Chondrocyte (in vitro differentiated cells): ENCODE measurements at places on chromosomes 16 and 17.

- H3K4me3 ChIP-seq: no peak overlapping the region
- no peaks in the 10 kb centered on the region for H3K36me3 ChIP-seq
- DNase-seq: no peak
- H3K4me1 ChIP-seq: no peaks in the 10 kb centered on the region
- no peak overlapping the region for H3K27ac ChIP-seq
These were observed 87.6 kb downstream of the SPACA3 start for GRCh38 chr17:33079201-33079600.

DNA sequence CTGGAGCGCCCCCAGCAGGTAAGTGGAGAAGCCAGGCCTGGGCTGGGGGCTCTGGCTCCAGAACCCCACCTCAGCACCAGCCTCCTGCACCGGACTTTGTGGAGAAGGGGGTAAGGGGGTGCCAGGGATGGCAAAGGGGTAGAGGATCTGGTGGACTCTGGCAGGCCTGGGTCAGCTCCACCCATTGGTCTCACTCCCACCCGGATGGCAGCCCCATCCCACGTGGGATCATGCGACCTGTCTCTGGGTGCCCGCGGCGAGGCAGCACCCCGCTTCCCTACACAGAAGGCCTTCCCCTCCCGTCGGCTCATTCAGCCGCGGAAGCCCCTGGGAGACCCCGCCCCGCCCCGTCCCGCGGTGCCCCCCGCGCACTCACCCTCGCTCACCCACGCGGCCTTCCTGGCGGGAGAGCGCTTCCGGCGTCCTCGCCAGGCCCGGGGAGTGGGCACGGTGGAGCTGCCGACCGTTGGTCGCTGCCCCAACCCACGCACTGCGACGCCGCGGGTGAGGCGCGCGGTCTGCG lies 498 bp upstream of the PLEKHG4 start:
- H3K27ac ChIP-seq: peak overlapping the region; percentile 98
- H3K4me1 ChIP-seq: peaks cover 33% of the 10 kb centered on the region

DNA sequence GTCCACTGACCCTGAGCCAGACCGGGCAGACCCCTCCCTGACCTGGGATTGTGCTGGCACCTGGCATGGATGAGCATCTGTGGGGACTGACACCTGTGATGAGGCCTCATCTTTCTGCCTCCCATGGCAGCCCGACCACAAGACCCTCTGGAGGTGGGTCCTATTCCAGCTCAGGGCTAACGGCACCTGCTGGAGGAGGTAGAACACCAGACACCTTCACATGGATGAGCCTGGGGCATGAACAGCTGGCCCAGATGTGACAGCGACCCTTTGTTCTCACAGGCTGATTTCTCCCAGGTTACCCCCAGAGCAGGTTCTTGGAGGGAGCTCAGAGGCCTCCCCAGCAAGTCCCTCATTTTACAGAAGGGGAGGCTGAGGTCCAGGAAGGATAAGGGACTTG lies 46.4 kb upstream of the PIK3R6 start:
- DNase-seq: no peak
- peaks cover 2% of the 10 kb centered on the region for H3K36me3 ChIP-seq
- peaks cover 10% of the 10 kb centered on the region for H3K4me1 ChIP-seq
- peaks cover 22% of the 10 kb centered on the region for H3K27me3 ChIP-seq

DNA sequence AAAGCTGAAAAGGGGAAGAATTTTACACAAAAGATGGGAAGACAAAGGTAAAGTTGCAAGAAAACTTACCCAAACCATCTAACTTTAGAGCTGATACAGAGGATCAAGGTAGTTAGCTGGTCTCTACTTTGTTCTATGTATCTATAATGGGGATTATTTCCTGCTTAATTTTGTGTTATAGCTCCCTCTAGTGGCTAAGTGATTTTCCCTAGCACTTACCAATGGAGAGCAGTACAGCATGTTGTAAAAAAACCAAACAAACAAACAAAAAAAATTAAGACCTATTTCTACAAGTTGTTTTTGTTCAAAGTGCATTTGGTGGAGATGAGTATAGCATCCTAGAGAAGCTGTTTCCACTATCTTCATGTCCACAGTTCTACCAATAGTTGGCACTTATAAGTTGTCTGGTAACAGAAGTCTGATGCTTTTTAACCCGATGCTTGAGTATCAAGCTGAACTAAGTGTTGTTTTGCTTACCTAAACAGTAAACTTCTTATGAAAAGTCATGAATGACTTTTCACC lies 7.5 kb downstream of the SRSF1 start:
- peaks cover 30% of the 10 kb centered on the region for H3K4me1 ChIP-seq
- H3K4me3 ChIP-seq: no peak overlapping the region
- H3K27ac ChIP-seq: peak overlapping the region; percentile 32
- peaks cover 14% of the 10 kb centered on the region for H3K36me3 ChIP-seq
- no peak for DNase-seq

- peaks cover 75% of the 10 kb centered on the region for H3K4me1 ChIP-seq
- H3K4me3 ChIP-seq: peak overlapping the region; percentile 79
- H3K27ac ChIP-seq: peak overlapping the region; percentile 79
- no peaks in the 10 kb centered on the region for H3K27me3 ChIP-seq
- no peak for DNase-seq
- peaks cover 3% of the 10 kb centered on the region for H3K36me3 ChIP-seq
These were observed 2.7 kb upstream of the TRAF7 start for GRCh38 chr16:2152695-2153506.

DNA sequence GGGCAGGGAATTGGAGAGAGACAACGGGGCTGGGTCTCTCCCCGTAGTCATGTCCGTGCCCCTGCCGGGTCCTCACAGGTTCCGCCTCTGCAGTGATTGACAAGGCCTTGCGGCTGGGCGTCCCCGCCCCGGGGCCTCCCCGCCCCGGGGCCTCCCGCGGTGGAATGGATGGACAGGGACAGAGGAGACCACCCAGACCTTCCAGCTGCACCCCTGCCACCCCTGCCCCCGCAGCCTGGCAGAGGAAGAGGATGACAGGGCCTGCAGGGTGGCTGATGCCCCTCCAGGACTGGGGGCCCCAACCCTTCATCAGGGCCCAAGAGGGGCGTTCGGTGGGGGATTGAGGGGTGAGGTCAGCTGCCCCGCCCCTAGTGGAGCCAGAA lies 216.4 kb upstream of the CIBAR2 start:
- DNase-seq: no peak
- H3K27me3 ChIP-seq: no peaks in the 10 kb centered on the region
- peaks cover 1% of the 10 kb centered on the region for H3K36me3 ChIP-seq
- H3K4me1 ChIP-seq: peaks cover 27% of the 10 kb centered on the region
- H3K27ac ChIP-seq: no peak overlapping the region
- no peak overlapping the region for H3K4me3 ChIP-seq

- no peak for DNase-seq
- H3K27me3 ChIP-seq: no peaks in the 10 kb centered on the region
- no peaks in the 10 kb centered on the region for H3K4me1 ChIP-seq
- no peak overlapping the region for H3K27ac ChIP-seq
- H3K4me3 ChIP-seq: no peak overlapping the region
These were observed 2230.4 kb downstream of the TP53TG3F start for GRCh38 chr16:35689764-35690163.

DNA sequence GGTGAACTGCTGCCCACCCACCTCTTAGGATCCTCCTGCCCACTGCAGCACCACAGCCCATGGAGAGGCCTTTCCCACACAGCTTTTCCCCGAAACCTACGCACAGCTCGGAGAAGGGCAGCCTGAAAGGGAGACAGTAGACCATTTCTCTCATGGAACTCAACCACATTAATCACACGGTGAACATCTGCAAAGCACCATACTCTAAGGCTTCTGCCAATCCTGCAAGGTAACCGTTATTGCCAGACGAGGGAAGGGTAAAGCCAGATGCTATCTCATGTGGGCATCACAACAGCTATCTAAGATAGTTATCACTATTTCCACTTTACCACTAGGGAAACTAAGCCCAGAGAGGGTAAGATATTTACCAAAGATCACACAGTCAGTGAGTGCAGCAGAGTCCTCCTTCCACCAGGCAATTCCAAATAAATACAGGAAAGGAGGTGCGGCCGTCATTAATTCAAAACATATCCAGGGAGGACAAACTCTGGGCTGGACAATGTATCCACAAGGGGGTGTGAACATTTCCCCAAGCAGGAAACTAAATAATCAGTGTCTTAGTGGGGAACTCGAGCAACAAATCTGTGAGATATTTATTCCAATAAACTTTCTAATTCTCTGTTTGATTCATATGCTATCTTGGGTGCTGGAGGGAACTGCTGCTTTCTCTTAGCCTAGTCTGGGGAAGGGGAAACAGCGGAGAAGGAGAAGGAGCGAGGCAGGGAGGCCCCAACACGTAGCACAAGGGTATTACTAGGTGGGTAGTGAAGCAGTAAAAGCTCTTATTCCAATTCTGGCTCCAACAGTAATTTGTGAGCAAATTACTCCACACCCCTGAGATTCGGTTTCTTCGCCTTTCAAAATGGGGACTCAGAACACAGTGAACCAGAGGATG lies 723 bp downstream of the TMEM186 start:
- H3K27me3 ChIP-seq: no peaks in the 10 kb centered on the region
- H3K4me1 ChIP-seq: peaks cover 44% of the 10 kb centered on the region

DNA sequence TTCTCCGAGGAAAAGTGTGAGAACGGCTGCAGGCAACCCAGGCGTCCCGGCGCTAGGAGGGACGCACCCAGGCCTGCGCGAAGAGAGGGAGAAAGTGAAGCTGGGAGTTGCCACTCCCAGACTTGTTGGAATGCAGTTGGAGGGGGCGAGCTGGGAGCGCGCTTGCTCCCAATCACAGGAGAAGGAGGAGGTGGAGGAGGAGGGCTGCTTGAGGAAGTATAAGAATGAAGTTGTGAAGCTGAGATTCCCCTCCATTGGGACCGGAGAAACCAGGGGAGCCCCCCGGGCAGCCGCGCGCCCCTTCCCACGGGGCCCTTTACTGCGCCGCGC lies at the start of gene ERBB2:
Gene ERBB2 (plus strand): TSS at position 247 of the 330 bp plus-strand sequence. CDS start 175 bp downstream, outside the sequence.
- H3K4me1 ChIP-seq: peaks cover 46% of the 10 kb centered on the region
- H3K36me3 ChIP-seq: no peaks in the 10 kb centered on the region
- peak within 1 kb of the TSS; percentile 87 for H3K27ac ChIP-seq
- DNase-seq: no peak
- H3K27me3 ChIP-seq: no peaks in the 10 kb centered on the region

DNA sequence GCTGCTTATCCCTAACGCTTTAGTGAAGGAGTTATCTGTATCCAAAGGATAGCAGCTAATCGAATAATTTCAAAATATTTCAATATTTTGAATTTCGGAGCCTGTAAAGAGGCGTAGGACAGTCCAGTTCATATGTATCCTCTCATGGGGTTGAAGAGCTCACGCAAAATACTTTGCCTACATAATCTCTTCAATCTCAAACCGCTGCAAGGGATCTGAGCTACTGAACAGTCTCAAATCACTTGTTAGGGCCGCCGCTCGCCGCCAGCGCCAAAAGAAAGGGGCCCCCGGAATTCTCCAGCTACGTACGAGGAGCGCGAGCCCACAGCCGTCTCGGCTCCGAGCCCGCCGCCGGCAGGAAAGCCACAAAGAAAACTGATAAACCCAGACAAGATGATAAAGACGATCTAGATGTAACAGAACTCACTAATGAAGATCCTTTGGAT lies 601 bp upstream of the RFWD3 start:
- DNase-seq: no peak
- peaks cover 10% of the 10 kb centered on the region for H3K36me3 ChIP-seq
- no peaks in the 10 kb centered on the region for H3K27me3 ChIP-seq
- peak overlapping the region; percentile 93 for H3K27ac ChIP-seq
- peak overlapping the region; percentile 90 for H3K4me3 ChIP-seq

GRCh38 chr17:19371259-19372010 lies 6.9 kb upstream of the MAPK7 start:
- no peak overlapping the region for H3K4me3 ChIP-seq
- no peaks in the 10 kb centered on the region for H3K27me3 ChIP-seq
- H3K4me1 ChIP-seq: peaks cover 46% of the 10 kb centered on the region
- H3K27ac ChIP-seq: no peak overlapping the region

DNA sequence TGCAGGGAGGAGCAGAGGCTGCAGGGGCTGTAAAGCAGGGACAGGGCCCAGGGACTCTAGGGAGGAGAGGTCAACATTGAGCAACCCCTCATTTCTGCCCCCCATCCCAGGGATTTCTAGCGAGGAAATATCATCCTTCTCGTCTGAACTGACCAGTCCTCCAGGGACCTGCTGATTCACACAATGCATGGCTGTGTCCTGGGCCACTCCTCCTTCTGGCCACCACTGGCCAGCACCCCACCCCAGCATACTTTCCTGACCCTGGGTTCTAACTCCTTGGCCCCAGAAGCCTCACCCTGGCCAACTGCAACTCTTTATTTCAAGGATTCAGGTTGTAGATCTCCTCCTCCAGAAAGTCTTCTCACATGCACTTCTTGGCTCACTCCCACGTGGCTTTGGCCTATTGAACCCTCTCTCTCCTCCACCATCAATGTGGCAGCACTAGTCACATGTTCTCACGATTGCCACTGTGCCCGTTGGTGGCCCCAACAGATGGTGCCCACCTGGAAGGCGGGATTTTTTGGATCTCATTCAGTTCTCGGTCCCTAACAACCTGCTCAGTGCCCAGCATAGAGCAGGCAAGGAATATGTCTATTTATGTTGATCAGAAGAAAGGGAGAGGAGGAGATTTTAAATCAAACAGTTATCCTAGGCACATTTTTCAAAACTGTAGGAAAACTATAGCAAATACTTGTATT lies 41.5 kb downstream of the CUEDC1 start:
- DNase-seq: no peak
- H3K4me1 ChIP-seq: peaks cover 57% of the 10 kb centered on the region
- H3K4me3 ChIP-seq: no peak overlapping the region
- no peak overlapping the region for H3K27ac ChIP-seq

DNA sequence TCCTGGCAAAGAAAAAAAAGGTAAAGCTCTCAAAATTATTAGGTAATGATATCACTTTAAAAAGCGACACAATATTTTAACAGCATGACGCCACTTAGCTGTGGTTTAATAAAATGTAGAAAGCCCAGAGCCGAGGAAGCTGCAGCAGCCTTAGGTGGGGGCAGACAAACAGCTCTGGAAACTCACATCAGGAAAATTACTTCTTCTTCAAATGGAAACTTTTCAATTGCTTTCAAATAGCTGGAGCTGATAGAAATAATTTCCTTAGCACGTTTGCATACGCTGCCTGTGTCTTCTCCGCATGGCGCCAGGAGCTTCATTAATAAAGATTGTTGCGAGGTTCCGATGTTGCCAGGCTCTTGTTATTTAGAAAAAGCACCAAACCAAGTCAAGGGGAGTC lies 835.3 kb upstream of the EEF2KMT start:
- DNase-seq: no peak
- H3K4me1 ChIP-seq: no peaks in the 10 kb centered on the region
- H3K4me3 ChIP-seq: no peak overlapping the region
- H3K36me3 ChIP-seq: no peaks in the 10 kb centered on the region
- H3K27ac ChIP-seq: no peak overlapping the region

- H3K4me3 ChIP-seq: no peak overlapping the region
- no peak overlapping the region for H3K27ac ChIP-seq
- no peaks in the 10 kb centered on the region for H3K4me1 ChIP-seq
- H3K36me3 ChIP-seq: peaks cover 21% of the 10 kb centered on the region
These were observed 27.8 kb upstream of the INTS2 start for GRCh38 chr17:61955619-61956018.
